Endothelial cell of umbilical vein (primary cell): ENCODE measurements at places on chromosomes 1 and 21. TPM values are rescaled to one million over a fixed set of nuclear protein-coding genes. Genes with fewer than 3 reads are reported as not detected.

DNA sequence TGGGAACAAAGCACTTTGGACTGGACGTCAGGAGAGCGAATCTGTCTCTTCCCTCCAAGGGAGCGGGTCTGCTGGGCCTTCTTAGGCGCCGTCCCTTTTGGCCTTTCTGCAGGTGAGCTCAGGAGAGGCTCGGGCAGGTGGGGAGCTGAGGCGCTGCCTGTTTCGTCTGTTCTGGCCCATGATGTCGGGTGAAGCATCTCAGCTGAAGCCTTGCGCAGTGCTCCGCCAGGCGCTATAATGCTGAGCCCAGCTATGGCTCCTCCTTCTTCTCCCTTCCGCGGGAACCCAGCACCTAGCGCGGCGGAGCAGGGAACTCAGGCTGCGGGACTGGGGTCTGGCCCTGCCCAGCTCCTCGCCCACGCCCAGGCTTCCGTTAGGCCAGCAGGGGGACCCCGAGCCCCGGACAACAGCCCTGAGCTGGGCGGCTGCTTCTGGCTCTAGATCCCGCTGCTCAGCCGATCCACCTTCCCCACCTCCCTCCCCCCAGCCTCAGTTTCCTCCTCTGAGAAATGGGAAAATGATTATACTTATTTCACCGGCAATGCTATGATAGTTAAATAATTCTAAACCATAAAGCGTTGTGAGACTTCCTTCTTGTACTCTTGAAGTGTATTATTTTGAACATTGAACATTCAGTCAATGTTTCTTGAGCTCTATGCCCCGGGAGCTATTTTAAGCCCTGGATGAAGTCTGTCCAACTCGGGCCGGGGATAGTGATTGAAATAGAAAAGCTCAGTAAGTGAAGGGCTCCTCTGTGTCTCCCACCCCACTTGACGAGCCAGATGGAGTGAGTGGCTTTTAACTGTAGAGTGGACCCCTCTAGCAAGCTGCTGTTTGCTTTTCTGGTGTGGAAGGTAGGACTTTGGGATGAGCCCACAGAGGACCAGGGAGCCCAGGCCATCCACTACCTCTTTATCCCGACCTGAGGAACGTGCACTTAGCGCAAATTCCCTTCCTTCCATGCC lies 9.6 kb upstream of the ADORA1 start:
- DNase-seq = peak; percentile 51

DNA sequence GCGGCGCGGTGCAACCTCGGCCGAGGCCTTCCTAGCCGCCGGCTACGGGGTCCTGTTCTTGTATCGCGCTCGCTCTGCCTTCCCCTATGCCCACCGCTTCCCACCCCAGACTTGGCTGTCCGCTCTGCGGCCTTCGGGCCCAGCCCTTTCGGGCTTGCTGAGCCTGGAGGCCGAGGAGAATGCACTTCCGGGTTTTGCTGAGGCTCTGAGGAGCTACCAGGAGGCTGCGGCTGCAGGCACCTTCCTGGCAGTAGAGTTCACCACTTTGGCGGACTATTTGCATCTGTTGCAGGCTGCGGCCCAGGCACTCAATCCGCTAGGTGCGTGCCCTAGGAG lies 379 bp downstream of the PPCS start:
- DNase-seq = peak; percentile 69

GRCh38 chr1:211548321-211549091 lies 30.5 kb downstream of the SLC30A1 start:
- DNase-seq = no peak

The CRNN gene
- polyA plus RNA-seq = not detected in 2 replicates

- no peak for DNase-seq
Measured at GRCh38 chr1:81220614-81221071, 580.1 kb upstream of the ADGRL2 start.

DNA sequence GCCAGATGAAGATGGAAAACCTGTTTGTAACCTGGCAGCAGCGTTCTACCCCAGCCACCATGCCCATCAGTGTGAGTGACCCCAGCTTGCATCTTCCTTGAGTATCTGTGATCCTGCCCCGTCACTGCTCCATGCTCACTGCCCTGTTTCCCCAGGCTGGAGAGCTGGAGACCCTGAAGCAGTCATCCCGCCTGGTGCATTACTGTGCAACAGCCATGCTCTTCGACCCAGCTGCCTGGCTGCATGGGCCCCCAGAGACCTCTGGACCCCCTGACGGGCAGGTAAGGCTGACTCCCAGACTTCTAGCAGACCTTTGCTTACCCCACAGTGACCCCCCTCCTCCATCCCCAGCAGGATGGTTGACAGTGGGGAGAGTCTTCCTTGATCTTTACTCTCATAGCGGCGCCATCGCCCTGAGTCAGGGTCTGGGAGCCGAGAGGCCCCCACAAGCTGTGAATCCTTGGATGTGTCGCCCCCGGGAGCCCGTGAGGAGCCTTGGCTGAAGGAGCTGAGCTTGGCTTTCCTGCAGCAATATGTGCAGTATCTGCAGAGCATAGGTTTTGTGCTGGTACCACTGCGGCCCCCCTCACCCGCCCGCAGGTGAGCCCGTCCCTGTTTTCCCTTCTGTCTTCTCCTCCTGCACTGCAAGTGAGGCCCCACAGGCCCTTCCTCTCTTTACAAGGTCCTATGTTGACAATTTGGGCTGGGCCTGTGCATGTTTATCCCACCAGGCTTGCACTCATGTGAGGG lies 10.4 kb downstream of the HYI start:
- DNase-seq = no peak

The OVAAL gene
- polyA plus RNA-seq = 0.04 TPM in 1 of 2 replicates, not detected in the other

DNA sequence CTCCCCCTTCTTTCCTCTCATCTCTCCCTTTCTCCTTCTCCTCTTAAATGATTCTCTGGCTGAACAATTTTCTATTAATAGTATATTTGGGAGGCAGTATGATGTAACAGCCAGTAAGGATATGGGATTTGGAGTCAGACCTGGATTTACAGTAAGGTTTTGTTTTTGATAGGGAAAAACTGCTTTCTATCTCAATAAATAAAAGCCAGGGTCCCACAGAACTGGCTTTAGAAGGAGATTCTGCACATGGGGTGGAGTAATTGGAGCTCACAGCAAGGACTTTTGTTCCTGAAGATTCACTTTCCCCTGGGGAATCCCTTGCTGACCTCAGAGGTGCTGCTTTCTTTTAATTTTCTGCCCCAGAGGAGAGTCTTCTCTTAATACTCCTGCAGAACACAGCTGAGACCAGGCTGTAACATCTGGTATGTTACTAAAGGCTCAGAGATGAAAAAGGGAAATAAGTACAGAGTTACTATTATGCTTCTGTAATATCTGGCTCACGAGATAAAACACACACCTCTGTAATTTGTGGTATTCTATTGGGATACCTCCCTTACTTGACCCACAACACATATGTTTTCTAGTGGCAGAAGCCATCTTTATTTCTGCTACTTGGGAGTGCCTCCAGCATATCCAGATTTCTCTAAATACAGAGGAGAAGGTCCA lies 13.4 kb downstream of the EPB41 start:
- DNase-seq = peak; percentile 47

GRCh38 chr1:234139966-234140365 lies 233.3 kb upstream of the COA6 start:
- DNase-seq = peak; percentile 16

The NGF gene
- not detected in 2 replicates for polyA plus RNA-seq

DNA sequence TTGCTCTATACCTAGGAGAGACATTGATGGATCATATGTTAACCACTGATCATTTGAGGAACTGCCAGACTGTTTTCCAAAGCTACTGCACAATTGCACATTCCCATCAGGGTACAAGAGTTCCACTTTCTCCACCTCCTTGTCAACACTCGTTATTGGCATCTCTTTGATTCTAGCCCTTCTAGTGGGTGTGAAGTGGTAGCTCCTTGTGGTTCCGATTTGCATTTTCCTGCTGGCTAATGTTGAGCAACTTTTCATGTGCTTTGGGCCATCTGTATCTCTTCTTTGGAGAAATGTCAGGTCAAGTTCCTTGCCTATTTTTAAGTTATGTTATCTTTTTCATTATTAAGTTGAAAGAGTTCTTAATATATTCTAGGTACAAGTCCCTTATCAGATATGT lies 90.1 kb downstream of the DMRTB1 start:
- no peak for DNase-seq

GRCh38 chr1:202323731-202324130 lies 18.0 kb downstream of the UBE2T start:
- no peak for DNase-seq

DNA sequence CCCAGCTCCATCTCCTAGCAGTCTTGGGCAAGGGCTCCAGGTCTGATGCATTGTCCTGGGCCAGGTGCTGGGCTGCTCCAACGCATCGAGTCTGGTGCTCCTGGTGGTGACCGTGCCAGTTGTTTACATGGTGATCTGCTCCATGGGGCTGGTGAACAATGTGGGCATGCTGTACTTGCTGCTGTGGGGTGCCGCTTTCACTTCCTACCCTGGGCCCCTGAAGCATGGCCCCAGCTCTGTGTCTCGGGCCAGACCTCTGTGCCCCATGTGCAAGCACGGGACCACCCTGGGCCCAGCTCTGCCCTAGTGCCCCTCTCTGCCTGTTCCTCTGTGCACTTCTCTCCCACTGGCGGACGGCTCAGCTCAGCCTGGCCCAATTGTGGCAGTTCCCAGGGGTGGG lies 119.4 kb downstream of the MAST2 start:
- DNase-seq = no peak

- DNase-seq = peak; percentile 92
Measured at GRCh38 chr1:67629370-67630075, 55.5 kb upstream of the GADD45A start.

- DNase-seq = no peak
Measured at GRCh38 chr1:53259932-53260331, 21.6 kb upstream of the MAGOH start.

DNA sequence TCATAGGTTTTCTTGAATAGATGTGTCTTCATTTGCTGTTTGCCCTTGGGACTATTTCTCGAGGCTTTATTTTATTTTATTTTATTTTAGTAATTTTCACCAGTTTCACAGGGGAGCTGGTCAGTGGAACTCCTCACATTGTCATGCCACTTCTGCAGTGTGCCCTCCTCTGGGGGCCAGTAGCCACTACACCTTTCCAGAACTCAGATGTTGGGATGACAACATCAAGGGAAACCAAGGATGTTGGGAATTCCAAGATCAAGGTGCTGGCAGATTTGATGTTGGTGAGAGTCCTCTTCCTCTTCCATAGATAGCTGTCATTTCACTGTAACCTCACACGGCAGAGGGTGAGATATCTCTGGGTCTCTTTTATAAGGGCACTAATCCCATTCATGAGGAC lies 35.5 kb downstream of the SLC26A9 start:
- peak; percentile 46 for DNase-seq

- no peak for DNase-seq
Measured at GRCh38 chr1:91585982-91586381, 85.3 kb downstream of the CDC7 start.

- no peak for DNase-seq
Measured at GRCh38 chr1:68791800-68792199, 294.9 kb upstream of the DEPDC1 start.

- DNase-seq = no peak
Measured at GRCh38 chr1:24022581-24023361, 42.6 kb upstream of the SRSF10 start.
